ENCODE measurements at places on chromosomes 1 and 21.
A peak's percentile ranks its signal among the peaks of the same experiment; 100 is the strongest.

- DNase-seq, result no peak
Measured at GRCh38 chr1:31043631-31044030, 21.9 kb downstream of the PUM1 start.

DNA sequence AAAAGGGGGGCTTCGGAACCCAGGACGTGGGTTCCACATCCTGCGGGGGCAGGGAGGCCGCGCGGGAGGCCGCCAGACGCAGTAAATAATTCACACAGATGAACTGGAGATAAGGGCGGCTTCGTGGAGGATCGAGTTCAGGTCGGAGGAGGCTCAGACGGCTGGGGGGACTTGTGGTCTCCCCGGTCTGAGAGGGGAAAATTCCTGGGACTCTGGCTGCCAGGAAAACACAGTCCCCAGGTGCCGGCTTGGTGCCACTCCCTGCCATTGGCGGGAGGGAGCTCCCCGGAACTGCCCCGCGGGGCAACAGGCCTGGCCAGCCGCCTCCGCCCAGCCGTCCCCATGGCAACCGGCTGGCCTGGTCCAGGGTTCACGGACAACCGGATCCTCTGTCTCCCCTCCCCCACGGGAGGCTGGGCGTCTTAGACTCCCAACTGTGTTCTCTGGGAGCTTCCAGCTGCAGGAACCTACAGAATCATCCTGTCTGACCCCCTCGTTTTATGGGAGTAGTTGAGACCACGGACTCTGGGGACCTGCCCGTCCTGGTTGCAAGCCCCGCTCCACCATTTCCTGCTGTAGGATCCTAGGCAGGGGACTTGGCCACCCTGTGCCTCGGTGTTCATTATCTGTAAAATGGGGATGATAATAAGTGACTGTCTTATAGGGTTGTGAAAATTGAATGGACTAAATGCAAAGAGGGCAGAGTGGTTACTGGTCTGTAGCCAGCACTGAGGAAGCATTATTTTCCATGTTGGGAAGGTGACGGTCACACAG lies 9.6 kb downstream of the CAMK2N1 start:
- no peak for DNase-seq

DNA sequence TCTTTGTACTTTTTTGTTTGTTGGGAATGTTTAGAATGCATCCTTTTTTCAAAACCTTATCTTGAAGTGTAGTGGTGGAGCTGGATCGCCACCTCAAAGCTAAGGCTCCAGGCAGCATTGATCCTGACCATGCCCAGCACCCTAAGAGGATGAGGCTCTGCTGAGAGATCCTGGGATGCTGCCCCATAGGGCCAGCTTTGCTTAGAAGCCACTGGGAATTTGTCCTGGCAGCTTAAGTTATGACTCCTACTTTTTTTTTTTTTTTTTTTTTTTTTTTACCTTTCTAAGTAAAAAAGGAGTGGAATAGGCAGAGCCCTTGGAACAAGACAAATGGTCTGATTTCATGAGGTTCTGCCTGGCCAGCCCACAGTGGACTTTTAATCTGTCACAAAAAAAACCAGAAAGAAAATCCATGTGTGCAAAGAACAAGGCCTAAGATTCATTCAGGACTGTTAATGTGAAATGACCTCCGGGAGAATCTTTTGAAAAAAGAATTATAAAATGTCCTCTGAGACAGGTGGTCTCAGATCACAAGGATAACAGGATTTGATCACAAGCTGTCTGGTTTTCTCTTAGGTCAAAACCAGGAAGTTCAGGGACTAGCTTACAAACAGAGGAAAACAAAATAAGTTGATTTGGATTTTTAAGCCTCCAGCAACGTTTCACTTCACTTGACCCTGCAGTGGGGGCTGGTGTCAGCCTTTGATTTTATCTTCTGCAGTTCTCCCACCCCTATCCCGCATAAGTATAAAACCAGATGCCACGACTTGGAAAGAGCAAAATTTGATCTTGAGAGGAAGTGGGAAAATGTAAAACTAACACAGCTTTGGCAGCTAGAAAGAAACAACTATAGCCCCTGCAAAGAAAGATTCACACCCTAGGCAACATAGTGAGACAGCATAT lies 25.9 kb upstream of the RAP1A start:
- no peak for DNase-seq

GRCh38 chr1:167763525-167764220 lies 41.9 kb downstream of the MPZL1 start:
- no peak for DNase-seq

DNA sequence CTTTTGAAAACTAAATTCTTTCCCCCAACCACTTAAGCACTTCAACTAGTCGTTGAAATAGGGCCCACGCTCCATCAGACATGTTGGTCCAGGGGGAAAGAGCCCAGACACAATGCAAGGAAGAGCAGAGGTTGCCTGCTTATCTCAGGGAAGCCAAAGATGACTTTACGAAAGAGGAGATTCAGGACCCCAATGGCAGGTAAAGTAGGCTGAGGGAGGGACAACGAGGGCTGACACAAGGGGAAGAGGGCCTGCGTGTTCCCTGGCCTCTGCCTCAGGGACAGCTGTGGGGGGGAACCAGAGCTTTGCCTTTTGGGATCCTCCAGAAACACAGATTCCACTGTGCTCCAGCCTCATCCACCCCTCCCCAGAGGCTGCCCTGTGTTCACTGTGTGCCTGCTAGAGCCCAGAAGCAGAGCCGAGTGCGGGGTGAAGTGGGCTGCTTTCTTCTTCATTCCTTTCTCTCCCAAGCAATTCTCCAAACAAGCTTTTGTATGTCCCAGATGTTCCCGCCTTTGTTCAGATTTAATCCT lies 135.5 kb upstream of the GRIK3 start:
- DNase-seq, result no peak

DNA sequence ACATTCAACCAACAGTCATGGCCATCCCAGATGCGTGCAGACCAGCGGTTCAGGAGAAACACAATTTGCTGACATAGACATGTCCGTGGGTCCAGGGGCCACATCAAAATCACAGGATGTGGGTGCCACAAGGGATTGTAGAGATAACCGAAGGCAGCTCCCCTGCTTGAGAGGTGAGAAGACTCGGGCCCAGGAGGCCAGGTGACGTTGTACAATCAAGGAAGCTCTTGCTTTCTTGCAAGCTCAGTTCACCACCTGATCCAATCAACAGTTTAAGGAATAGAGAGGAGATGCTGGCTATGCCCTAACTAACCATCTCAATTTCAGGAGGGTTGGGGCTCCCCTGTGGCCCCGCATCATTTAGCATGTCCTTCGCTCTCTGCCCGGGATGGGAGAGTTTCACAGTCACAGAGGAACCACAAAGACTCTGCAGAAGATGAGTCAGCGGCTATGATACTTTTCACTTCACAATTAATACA lies 19.5 kb downstream of the UBASH3A start:
- peak; percentile 22 for DNase-seq
